ENCODE measurements at places on chromosomes 2 and 18. TPM values are rescaled to one million over a fixed set of nuclear protein-coding genes. Genes with fewer than 3 reads are reported as not detected.

- no peak for DNase-seq
- H3K27me3 ChIP-seq, result no peaks in the 10 kb centered on the region
- no peaks in the 10 kb centered on the region for H3K4me1 ChIP-seq
- H3K27ac ChIP-seq, result no peak overlapping the region
These were observed 97.1 kb downstream of the MGAT5 start for GRCh38 chr2:134351016-134351415.

- no peak overlapping the region for H3K27ac ChIP-seq
- no peak for DNase-seq
- H3K4me3 ChIP-seq, result no peak overlapping the region
- H3K27me3 ChIP-seq, result peaks cover 13% of the 10 kb centered on the region
- H3K4me1 ChIP-seq, result no peaks in the 10 kb centered on the region
These were observed 12.2 kb downstream of the SH3BP4 start for GRCh38 chr2:234963773-234964615.

DNA sequence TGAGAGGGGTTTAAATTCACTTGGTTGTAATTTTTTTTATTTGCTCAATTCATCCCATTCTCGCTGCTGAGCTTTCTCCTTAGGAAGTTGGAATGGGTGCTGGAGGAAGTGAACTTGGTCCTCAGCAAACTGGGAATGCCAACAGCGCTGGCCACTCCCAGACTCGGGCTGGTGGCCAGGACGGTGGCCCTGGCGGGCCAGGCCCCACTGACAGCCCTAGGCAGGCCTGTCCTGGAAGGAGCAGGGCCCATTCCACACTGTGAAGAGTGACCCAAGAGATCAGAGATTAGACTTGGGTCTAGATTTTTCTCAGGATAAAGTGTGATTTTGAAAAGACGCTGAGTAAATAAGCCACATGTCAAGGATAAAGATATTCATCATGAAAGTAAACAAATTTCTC lies 132.7 kb downstream of the HDAC4 start:
- no peaks in the 10 kb centered on the region for H3K27me3 ChIP-seq
- no peak overlapping the region for H3K4me3 ChIP-seq
- H3K27ac ChIP-seq, result no peak overlapping the region
- no peak for DNase-seq

DNA sequence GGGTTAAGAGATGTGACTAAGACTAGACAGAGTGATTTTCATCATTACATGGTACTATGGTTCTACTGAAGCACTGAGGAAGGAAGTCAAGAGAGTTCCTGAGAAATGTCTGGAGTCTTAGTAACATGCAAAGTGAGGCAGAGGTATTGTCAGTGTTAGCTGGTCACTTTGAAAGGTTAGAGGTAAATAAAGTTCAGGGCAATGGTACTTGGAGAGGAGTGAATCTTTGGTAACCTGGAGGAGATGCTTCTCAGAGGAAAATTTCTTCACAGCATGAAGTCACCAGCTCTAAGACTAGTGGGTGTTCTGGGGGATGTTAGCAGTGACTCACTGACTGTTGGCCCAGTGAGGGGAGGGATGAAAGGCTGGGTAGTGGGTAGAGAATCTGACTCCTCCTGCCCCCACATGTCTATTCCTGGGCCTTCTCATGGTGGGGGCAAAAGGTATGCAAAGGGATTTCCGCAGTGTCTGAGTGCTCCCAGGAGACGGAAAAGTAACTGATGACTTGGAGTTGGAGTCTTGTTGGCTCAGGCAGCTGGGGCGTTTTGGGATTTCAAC lies 23.3 kb upstream of the IL1RN start:
- no peak overlapping the region for H3K27ac ChIP-seq
- no peaks in the 10 kb centered on the region for H3K4me1 ChIP-seq
- no peak overlapping the region for H3K4me3 ChIP-seq
- DNase-seq, result no peak

DNA sequence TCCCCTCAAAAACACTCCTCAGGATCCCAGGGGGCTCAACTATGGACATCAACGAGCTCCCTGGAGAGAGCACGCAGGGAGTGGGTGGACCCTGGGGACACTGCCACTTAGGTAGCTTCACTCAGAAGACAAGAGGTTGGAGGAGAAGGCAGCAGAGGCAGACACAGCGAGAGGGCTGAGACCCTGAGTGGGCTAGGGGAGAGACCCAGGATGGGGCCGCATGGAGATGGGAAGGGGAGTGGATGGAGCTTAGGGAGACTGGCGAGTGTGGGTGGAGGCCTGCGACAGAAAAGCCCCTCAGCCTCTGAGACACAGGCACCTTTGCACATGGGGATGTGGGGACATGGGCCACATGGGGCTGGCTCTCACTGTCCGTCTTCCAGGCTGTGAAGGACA lies 70.9 kb downstream of the ASB1 start:
- no peaks in the 10 kb centered on the region for H3K4me1 ChIP-seq
- DNase-seq, result no peak
- H3K27me3 ChIP-seq, result peaks cover 18% of the 10 kb centered on the region

GRCh38 chr2:223029287-223029686 lies 22.7 kb upstream of the KCNE4 start:
- no peaks in the 10 kb centered on the region for H3K4me1 ChIP-seq
- H3K27ac ChIP-seq, result no peak overlapping the region
- H3K36me3 ChIP-seq, result no peaks in the 10 kb centered on the region
- DNase-seq, result no peak
- no peak overlapping the region for H3K4me3 ChIP-seq
- H3K27me3 ChIP-seq, result no peaks in the 10 kb centered on the region

- H3K27me3 ChIP-seq, result no peaks in the 10 kb centered on the region
- no peaks in the 10 kb centered on the region for H3K36me3 ChIP-seq
- no peaks in the 10 kb centered on the region for H3K4me1 ChIP-seq
- H3K4me3 ChIP-seq, result no peak overlapping the region
- no peak overlapping the region for H3K27ac ChIP-seq
These were observed 58.2 kb downstream of the REL start for GRCh38 chr2:60939622-60940021.

GRCh38 chr2:111148925-111149324 lies 28.2 kb downstream of the BCL2L11 start:
- DNase-seq, result peak; percentile 44
- peaks cover 3% of the 10 kb centered on the region for H3K4me1 ChIP-seq
- no peak overlapping the region for H3K4me3 ChIP-seq
- peak overlapping the region; percentile 75 for H3K27ac ChIP-seq
- H3K36me3 ChIP-seq, result peaks cover 63% of the 10 kb centered on the region
- H3K27me3 ChIP-seq, result no peaks in the 10 kb centered on the region

- no peak overlapping the region for H3K27ac ChIP-seq
- H3K4me3 ChIP-seq, result no peak overlapping the region
- no peaks in the 10 kb centered on the region for H3K27me3 ChIP-seq
- H3K36me3 ChIP-seq, result no peaks in the 10 kb centered on the region
- no peaks in the 10 kb centered on the region for H3K4me1 ChIP-seq
These were observed 116.9 kb upstream of the FANCL start for GRCh38 chr2:58358026-58358425.

GRCh38 chr2:101089942-101090799 lies 61.0 kb downstream of the TBC1D8 start:
- no peaks in the 10 kb centered on the region for H3K36me3 ChIP-seq
- no peaks in the 10 kb centered on the region for H3K4me1 ChIP-seq
- DNase-seq, result no peak
- H3K27me3 ChIP-seq, result peaks cover 2% of the 10 kb centered on the region

GRCh38 chr2:179677077-179677688 lies 184.2 kb downstream of the ZNF385B start:
- H3K27ac ChIP-seq, result no peak overlapping the region
- H3K36me3 ChIP-seq, result no peaks in the 10 kb centered on the region
- no peaks in the 10 kb centered on the region for H3K27me3 ChIP-seq

DNA sequence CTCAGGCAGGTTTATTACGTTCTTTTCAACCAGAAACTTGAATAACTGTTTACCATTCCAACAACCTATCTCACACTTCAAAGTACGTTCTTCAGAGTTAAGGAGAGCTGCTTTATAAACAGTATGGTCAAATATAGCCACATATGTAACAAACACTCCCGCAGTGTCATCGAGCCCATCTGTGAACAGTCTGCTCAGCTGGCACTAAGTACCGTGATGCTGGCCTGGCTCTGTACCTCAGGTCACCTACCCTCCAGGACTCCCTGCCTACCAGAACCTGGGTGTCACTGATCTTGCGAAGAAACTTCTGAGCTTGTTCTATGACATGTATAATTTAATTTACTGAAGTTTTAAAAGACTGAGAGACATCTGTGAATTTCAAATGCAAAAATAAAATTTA lies 71.4 kb downstream of the SEPTIN10 start:
- H3K4me3 ChIP-seq, result no peak overlapping the region
- H3K4me1 ChIP-seq, result no peaks in the 10 kb centered on the region
- no peak overlapping the region for H3K27ac ChIP-seq
- H3K27me3 ChIP-seq, result no peaks in the 10 kb centered on the region

- no peaks in the 10 kb centered on the region for H3K36me3 ChIP-seq
- no peak overlapping the region for H3K27ac ChIP-seq
- no peak for DNase-seq
- H3K4me1 ChIP-seq, result no peaks in the 10 kb centered on the region
- no peaks in the 10 kb centered on the region for H3K27me3 ChIP-seq
These were observed 880.8 kb upstream of the CDH2 start for GRCh38 chr18:29057703-29058102.

GRCh38 chr2:144085016-144085415 lies 434.9 kb downstream of the ZEB2 start:
- H3K4me1 ChIP-seq, result no peaks in the 10 kb centered on the region
- H3K4me3 ChIP-seq, result no peak overlapping the region
- H3K36me3 ChIP-seq, result no peaks in the 10 kb centered on the region
- DNase-seq, result no peak
- no peak overlapping the region for H3K27ac ChIP-seq

DNA sequence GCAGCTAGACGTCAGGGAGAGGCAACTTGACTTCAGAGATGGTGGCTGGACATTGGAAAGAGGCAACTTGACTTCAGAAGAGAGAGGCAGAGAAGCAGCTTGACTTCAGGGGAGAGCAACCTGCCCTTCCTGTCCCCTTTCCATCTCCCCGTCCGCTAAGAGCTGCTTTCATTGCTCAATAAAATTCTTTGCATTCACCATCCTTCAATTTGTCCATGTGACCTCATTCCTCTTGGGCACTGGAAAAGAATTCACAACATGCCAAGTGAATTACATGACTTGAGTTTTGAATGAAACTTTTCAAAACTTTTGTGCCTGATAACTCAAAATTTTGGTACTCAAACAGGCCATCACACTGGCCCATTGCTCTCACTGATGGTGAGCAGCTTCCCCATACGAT lies 158.9 kb downstream of the DPP4 start:
- no peaks in the 10 kb centered on the region for H3K4me1 ChIP-seq
- no peak for DNase-seq
- H3K27ac ChIP-seq, result no peak overlapping the region
- no peaks in the 10 kb centered on the region for H3K27me3 ChIP-seq
- H3K4me3 ChIP-seq, result no peak overlapping the region
- H3K36me3 ChIP-seq, result no peaks in the 10 kb centered on the region

DNA sequence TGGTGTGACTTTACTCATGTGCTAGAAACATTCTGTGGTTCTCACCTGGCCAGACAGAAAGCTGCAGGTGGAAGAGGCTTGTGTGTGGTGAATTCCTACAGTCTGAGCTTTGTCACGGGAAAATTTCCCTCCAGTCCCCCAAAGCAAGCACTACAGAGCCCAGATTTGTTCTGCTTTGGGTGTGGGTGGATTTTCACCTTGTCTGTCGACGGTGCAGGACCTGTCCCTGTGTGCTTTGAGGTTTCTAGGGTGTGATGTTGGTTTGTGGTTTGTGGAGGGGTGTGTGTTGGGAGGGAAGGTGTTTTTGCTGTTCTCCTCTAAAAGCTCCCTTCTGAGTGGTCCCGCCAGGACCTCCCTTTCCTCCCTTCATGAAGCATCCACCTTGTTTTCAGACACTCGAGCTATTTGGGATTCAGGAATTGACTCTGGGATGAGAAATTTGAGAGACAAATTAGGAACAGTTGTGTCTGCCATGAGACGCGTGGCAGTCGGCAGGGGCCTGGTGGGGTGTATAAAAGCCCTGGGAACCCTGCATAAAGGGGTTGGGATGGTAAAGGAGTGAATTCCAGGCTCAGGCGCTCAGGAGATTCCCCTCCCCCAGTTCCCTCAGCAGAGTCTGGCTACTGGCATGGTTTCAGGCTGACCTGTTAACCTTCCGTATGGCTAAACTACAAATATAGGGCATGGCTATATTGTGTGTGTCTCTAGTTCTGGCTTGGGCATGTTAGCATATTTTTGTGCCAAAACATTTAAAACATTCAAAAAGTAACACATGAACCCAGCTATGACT lies 65.5 kb downstream of the DGKD start:
- no peak overlapping the region for H3K27ac ChIP-seq
- H3K4me3 ChIP-seq, result no peak overlapping the region
- DNase-seq, result no peak
- H3K36me3 ChIP-seq, result no peaks in the 10 kb centered on the region
- peaks cover 18% of the 10 kb centered on the region for H3K4me1 ChIP-seq
- no peaks in the 10 kb centered on the region for H3K27me3 ChIP-seq

- no peaks in the 10 kb centered on the region for H3K36me3 ChIP-seq
- peaks cover 2% of the 10 kb centered on the region for H3K4me1 ChIP-seq
- DNase-seq, result no peak
- H3K27ac ChIP-seq, result no peak overlapping the region
- no peaks in the 10 kb centered on the region for H3K27me3 ChIP-seq
- H3K4me3 ChIP-seq, result no peak overlapping the region
These were observed 16.5 kb downstream of the AFTPH start for GRCh38 chr2:64540615-64541014.

GRCh38 chr2:154740361-154740760 lies 41.9 kb downstream of the KCNJ3 start:
- no peaks in the 10 kb centered on the region for H3K36me3 ChIP-seq
- DNase-seq, result no peak
- H3K4me3 ChIP-seq, result no peak overlapping the region

GRCh38 chr2:174945601-174946260 lies 59.5 kb downstream of the CHN1 start:
- H3K27ac ChIP-seq, result no peak overlapping the region
- no peaks in the 10 kb centered on the region for H3K4me1 ChIP-seq
- H3K27me3 ChIP-seq, result peaks cover 6% of the 10 kb centered on the region
- no peak for DNase-seq
- no peak overlapping the region for H3K4me3 ChIP-seq

GRCh38 chr2:85748039-85748734 lies 5.6 kb upstream of the ATOH8 start:
- no peaks in the 10 kb centered on the region for H3K4me1 ChIP-seq
- H3K36me3 ChIP-seq, result no peaks in the 10 kb centered on the region
- H3K4me3 ChIP-seq, result no peak overlapping the region
- DNase-seq, result no peak

Gene LONRF2
- 5.0 TPM for total RNA-seq

Gene SLC4A3
- 0.04 TPM for total RNA-seq

Gene OTX1
- total RNA-seq, result 7.1 TPM

Gene PASK
- total RNA-seq, result 30.3 TPM

Gene PRLH
- total RNA-seq, result not detected

Gene ATP6V1C2
- not detected for total RNA-seq

Gene CHRND
- total RNA-seq, result not detected

Gene POMC
- total RNA-seq, result not detected

Gene FAP
- total RNA-seq, result not detected

Gene UGT1A4
- total RNA-seq, result not detected

Gene C2orf78
- 0.22 TPM for total RNA-seq

Gene CDH2
- total RNA-seq, result 0.09 TPM

Gene C2orf81
- total RNA-seq, result not detected

Gene TPO
- total RNA-seq, result not detected
